ENCODE measurements at places on chromosomes 13 and 19.

GRCh38 chr13:98910501-98910951, 67.3 kb downstream of the DOCK9 start:
- DNase-seq: no peak

- no peak for DNase-seq
Measured at GRCh38 chr13:101449790-101450748, 2.4 kb upstream of the ITGBL1 start.

GRCh38 chr13:37510441-37510840, 88.1 kb downstream of the POSTN start:
- DNase-seq: peak; percentile 74

- no peak for DNase-seq
Measured at GRCh38 chr13:66557357-66557756, 672.8 kb downstream of the PCDH9 start.

- peak; percentile 73 for DNase-seq
Measured at GRCh38 chr13:33352041-33352440, 66.5 kb upstream of the STARD13 start.

GRCh38 chr19:41879670-41880328, 2.7 kb downstream of the CD79A start:
- no peak for DNase-seq

DNA sequence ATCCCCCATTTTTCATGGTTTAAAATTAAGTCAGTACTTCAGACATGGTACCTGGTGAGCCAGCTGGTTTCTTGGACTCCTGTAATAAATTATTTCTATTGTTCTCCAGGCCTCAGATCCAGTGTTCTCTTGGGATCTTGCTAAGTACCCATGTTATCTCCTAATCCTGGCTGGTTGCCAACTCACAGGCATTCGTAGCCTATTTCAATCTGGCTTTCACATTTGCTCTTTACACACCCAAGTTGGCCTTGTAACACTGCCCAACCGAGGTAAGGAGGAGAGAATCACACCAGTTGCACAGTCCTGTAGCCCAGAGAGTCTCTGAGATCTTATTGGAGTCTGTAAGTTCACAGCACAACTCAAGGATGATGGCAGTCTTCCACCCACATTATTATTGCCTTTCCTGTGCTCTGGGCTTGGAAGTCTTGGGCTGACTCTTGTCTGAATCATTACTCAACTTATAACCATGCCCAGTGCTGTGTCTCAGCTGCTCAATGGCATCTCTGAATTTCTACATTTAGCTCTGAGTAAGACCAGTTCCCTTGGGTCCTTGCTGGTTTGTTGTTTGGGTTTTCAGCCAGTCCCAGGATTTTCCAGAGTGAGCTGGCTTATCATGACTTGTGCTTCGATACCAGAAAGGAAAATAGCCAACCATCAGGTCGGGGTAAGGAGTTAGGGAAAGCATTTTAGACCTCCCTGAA, 76.6 kb upstream of the KLF12 start:
- peak; percentile 6 for DNase-seq

- DNase-seq: no peak
Measured at GRCh38 chr13:34939771-34940170, 2.3 kb upstream of the NBEA start.
